CD4-positive, alpha-beta T cell treated with Interleukin-21 for 1 hour (primary cell): ENCODE measurements at places on chromosomes 5 and 9.

DNA sequence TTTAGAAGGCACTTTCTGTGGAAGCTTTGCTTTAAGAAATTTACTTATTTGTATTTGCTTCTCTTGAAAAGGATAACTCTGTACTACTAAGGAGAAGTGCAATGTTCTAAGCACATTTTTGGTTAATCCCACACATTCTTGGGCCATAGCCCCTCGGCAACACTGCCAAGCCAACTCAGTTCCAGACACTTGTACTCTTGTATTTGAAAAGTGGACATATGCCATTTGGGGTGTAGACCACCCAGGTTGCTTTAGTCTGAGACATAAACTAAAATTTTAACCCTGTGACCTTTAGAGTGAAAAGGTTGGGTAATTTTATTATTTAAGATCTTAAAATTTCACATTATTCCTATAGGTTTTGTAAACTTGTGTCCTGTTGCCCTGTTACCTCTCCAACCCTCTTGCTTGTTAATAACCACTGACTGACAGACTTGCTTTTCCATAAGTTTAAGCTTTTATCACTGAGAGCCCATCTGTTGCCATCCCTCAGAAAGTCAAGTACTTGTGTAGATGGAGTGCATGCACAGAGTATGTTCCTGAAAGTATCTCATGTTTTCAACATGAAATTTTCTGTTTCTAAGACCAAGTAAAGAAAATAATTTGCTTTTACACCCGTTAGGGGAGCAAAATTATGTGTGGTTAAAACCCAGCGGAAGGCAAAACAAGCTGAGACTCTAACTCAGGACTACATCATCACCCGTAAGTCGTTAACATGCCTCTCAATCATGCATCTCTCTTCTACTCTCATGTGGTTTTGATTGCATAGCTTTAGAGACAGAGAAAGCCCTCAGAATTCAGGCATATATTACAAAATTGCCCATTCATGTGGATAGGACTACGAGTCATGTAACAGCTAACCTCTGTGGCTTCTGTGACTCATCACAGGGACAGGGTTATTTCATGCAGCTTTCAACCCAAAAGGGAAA, 117.3 kb downstream of the GDNF start:
- DNase-seq, result no peak

GRCh38 chr9:125525921-125526631, 180.9 kb downstream of the MAPKAP1 start:
- no peak for DNase-seq

GRCh38 chr5:166716856-166717492, 1574.5 kb upstream of the WWC1 start:
- DNase-seq, result no peak

DNA sequence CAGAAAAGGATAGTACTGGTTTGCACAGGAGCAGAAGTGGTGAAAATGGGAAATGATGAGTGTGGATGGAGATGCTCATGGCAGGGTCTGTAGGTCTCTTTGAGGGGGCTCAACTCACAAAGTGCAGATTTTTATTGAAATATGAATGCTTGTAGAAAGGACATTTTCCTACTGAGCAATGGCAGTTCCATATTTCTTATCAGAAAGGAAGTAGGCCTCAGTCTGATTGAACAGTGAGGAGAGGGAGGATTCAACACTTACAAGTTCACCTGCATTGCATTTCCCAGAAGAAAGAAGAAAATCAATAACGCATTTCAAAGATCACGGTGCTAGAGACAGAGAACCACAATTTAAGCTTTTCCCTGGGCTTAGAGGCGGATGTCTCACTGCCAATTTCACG, 49.2 kb downstream of the ANXA2R start:
- peak; percentile 22 for DNase-seq

DNA sequence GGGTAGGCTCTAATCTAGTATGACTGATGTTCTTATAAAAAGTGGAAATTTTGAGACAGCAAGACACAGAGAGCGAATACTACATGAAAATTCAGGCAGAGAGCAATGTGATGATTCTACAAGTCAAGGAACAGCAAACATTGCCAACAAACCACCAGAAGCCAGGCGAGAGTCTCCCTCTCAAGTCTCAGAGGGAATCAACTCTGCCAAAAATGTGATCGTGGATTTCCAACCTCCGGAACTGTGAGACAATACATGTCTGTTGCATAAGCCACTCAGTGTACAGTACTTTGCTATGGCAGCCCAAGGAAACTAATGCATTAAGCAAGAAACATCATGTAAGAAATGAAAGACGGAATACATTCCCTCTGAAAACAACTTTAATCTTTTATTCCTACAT, 52.1 kb upstream of the CCNG1 start:
- DNase-seq, result no peak

DNA sequence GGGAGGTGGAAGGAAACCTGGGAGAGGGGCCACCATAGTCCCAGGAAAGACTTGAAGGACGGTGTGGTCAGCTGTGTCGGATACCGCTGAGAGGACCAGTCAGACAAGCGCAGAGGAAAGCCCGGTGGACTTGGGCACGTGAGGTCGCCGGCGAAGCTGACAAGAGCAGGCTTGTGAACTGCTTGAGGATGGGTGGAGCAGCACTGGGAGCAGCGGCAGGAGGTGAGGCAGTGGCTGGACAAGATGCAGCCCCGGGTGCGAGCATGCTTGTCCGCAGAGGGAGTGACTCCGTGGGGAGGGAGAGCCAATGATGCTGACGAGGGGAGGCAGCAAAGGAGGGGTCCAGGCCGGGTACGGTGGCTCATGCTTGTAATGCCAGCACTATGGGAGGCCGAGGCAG, 18.3 kb upstream of the CD74 start:
- DNase-seq, result no peak
